NCI-H187 (cell line): ENCODE measurements at places on chromosomes 12 and 14.

GRCh38 chr14:94631536-94632304, 19.5 kb downstream of the SERPINA3 start:
- DNase-seq, result no peak

- DNase-seq, result no peak
Measured at GRCh38 chr14:64766430-64767151, 62.4 kb downstream of the PLEKHG3 start.

- DNase-seq, result no peak
Measured at GRCh38 chr14:36068777-36069534, 107.6 kb downstream of the PTCSC3 start.

- DNase-seq, result no peak
Measured at GRCh38 chr14:90491221-90491885, 94.5 kb downstream of the CALM1 start.

GRCh38 chr14:60632257-60632656, 17.0 kb downstream of the SIX1 start:
- no peak for DNase-seq

GRCh38 chr12:114827461-114827860, 143.5 kb upstream of the TBX3 start:
- DNase-seq, result no peak

DNA sequence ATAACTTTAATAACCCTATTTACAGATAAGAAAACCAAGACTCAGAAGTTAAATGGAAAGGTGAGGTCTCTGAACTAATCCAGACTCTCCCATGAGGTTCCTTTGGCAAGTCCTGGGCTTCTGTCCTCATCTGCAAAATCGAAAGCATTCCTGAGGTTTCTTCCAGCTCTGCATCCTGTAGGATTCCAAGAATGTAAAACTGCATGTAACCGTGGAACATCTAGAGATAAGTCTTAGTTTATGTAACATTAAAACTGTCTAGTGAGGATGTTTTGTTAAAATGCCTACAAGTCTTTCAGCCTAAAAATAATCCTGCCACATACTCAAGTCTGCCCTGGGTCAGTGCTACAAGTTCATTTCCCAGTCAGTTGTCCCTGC, 7.3 kb upstream of the ITFG2 start:
- no peak for DNase-seq

DNA sequence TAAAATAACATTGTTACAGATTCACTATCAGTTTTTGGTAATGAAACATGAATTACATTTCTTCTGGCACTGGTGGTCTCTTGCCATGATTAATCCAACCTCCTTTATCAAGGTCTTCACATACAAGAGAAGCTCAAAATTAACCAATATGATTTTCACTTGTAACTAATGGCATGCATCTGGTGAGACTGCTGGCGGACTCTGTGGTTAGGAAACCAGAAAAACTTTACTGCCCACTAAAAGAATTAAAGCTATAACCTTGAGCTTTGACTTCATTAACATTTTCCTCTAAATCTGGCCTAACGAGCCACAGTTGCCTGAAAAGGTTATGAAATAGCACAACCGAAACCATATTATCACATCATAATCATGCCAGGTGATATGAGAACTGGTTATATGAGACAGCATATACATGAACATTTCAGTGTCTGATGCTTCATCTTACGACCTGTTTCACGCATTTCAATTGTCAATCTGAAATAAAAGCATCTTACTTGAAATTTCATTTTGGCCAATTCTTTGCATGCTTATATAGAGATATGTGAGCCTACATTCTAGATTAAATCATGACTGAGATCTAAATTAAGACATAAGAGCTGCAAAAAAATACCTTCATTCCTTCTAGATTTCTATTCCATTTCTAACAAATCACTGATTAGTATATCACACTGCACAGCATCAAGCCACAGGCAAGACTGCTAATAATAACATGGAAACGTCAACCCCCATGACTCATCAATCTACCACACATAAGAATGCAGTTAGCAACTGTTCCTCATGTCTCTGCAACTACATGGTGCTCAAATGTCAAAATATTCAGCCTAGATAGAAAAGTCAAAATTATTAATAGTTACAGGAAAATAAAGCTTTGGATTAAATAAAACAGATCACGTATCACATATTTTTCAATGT, 89.3 kb downstream of the OSBPL8 start:
- no peak for DNase-seq

DNA sequence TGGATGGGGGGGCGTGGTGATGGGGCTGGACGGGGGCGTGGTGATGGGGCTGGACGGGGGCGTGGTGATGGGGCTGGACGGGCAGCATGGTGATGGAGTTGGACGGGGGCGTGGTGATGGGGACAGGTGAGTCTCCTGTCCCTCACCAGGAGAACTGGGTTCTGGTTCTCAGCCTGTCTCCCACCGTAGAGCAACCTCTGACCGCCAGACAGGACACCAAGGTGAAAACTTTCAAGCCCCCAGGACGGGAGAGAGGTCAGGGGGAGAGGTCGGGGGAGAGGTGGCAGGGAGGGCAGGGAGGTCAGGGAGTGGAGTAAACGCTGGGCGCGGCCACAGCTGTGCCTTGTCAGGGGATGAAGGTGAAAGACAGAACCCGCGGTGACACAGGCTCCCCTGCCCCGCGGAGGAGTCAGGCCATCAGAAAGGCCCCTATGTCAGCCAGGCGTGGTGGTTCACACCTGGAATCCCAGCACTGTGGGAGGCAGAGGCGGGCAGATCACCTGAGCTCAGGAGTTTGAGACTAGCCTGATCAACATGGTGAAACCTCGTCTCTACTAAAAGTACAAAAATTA, 84.6 kb downstream of the GALNT9 start:
- DNase-seq, result no peak

- no peak for DNase-seq
Measured at GRCh38 chr12:42504049-42504448, 85.5 kb downstream of the PRICKLE1 start.

DNA sequence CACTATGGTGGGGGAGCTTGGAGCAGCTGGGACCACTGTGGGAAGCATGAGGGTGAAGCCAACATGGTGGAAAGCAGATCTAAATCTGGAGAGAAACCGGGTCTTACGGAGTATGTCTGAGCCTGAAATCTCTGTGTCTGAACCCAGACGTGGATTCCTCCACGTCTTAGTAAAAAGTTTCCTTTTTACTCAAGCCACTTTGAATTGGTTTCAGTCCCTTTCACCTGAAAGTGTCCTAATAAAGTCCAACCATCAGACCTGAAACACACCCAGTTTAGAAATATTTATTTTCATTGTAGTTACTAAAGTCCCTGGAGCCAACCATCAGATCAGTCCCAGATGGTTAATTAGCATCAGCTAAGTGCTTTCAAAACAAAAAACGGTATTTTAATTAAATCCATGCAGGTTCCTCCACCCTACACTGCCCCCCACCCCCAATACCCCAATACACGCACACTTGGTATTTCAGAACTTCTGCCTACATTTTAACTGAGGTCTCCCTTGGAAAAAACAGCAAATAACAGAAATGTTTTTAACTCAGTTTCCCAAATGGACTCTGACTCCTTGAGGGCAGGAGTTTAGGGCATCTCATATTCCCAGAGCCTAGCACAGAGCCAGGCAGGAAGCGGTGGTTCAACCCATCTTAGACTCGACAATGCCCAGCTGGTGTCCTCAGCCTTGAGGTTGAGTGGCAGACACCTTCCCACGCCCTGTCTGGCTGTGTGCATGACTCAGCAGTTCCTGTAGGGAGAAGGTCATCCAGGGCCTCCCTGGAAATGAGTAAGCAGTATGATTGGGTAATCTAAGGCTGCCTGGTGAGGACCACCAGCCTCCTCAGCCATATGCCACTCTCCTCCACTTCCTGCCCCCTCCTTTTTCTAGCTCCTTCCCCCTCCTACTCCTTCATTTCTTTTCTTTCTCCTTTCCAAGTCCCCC, 175.8 kb downstream of the TTC8 start:
- DNase-seq, result no peak

- DNase-seq, result no peak
Measured at GRCh38 chr14:100398044-100398443, 74.9 kb downstream of the SLC25A47 start.

DNA sequence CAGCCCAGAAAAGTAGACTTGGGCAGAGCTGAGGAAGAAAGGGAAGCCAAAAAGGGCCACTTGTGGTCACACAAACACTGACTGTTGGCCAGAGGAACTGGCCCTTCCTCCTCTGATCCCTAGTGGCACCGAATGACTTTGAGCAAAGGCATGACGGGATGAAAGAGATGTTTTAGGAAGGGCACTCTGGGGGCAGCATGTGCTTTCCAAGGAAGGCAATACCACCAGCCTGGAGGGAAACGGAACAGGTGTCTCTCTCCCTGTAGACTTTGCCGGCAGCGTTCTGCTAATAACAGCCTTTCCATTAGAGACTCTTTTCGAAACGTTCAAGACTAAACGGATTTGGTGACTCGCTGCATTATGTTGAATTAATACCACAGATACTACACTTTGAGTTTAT, 12.3 kb upstream of the FBXO21 start:
- no peak for DNase-seq

DNA sequence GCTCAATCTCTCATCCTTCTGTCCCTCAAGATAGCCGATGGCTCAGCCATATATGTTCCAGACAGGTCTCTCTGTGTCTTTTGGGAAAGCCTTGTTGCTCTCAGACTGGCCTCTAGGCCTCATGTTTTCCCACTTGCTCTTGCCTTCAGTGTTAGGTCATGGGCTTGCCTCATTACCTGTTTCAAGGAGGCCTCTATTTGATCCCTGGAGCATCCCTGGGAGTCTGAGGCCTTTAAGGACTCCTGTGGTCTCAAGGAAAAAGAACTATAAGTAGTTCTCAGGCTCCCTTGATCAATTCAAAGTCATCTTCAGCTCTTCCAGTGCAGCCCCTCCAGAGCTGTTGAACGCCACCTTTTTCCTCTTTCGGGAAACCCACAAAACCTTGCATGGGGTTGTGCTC, 47.9 kb downstream of the NTF3 start:
- no peak for DNase-seq

DNA sequence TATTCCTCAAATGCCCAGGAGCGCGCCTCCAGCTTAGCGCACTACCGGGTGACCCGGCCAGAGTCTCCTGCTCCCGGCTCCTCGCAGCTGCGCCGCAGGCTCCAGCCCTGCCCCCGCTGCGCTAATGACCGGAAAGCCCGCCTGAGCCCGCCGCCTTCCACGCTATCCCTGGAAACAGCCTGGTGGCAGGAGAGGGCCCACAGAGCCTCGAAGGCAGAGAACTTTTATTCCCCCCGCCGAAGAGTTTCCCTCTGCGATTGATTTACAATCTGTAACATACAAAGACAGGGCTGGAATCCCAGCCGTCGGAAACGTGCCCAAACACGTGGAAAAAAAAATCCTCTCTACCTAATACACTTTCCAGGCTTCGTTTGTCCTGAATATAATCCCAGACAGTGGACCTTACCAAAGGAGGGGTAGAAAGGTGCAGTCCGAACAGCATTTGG, 1.5 kb downstream of the COL2A1 start:
- DNase-seq, result no peak

DNA sequence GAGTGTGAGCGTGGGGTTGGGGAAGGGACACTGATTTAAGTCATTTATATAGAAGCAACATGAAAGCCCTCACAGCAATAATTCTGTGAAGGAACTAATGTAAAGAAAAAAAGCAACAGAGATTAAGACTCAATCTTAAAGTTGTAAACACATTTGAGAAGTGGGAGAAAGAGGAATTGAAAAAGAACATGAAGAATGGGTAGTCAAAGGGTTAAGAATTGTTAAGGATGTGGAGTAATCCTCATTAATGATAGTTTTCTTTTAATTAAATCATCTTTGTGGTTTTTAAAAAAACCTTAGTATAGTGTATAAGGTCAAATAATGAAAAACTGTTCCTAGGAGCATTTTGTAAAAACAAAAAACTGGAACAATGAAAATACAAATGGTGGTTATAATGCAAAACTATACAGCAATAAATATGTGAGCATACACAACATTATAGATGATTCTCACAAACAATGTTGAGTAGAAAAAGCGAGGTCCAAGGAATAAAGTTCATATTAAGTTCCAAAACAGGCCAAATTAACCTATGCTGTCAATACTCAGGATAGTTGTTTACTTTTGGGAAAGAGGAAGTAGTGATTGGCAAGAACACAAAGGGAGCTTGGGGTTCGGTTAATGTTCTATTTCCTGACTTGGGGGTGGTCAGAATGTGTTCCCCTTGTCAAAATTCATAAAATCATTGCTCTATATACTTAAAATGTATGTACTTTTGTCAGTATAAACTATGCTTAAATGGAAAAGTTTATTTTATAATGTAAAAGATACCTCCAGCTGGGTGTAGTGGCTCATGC, 120.4 kb upstream of the ATF7IP start:
- no peak for DNase-seq

DNA sequence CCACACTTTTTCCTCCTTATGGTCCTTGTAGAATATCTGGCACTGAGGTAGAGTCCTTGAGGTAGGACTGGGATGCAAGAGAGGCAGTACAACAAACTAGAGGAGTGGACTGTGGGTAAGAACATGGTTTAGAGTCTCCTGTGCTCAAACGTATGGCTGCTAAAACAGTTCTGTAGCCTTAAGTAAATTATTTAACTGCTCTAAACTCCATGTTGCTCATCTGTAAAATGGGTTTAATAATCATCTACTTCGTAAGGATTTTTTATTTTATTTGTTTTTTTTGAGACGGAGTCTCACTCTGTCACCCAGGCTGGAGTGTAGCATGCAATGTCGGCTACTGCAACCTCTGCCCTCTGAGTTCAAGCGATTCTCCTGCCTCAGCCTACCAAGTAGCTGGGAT, 3.6 kb upstream of the COPZ1 start:
- no peak for DNase-seq

DNA sequence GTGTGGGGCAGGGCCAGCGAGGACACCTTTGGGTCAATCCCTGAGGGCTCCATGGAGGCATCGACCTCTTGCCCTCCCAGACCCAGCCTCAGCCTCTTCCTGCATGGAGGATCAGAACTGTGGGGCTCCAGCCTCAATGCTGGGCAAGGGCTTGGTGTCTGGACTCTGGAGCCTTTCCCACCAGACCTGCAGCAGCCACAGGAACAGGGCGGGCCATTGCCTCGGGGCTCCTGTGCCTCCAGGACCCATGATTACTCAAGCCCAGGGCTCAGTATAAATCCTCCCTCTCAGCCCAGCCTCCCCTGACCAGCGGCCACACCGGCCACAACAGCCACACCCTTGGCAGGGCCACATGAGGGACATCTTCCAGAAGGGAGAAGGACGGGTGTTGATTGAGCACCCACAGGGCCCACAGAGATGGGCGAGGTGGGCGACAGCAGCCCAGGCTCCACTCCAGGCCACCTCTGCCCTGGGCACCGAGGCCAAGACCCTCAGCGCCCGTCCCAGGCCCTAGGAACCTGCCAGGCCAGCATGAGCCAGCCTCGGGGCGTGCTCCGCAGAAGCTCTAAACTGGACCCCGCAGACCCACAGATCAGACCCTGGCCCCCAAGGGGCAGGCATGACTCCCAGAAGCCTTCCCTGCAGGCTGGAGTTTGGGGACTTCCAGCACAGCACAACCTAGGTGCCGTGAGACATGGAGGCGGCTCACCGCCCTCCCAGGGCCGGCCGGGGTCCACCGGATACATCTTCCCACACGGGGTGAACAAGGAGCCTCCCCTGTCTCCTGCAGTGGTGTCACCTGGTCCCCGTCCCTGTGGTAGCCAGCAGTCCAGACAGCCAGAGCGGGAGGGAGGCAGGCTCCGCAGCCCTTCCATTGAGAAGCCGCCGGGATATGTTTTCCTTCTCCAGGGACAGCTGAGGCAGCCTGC, 25.1 kb downstream of the NCOR2 start:
- DNase-seq, result no peak

GRCh38 chr14:37403626-37404025, 191.4 kb downstream of the FOXA1 start:
- DNase-seq, result no peak
